ENCODE measurements at places on chromosomes 5 and 9. TPM values are rescaled to one million over a fixed set of nuclear protein-coding genes. Genes with fewer than 3 reads are reported as not detected.

The IFNA2 gene
- total RNA-seq, result not detected

The SAXO1 gene
- total RNA-seq, result 0.21 TPM

The FAM151B gene
- not detected for total RNA-seq

The SLC23A1 gene
- total RNA-seq, result not detected

The FBP1 gene
- 7.5 TPM for total RNA-seq

The AQP7 gene
- total RNA-seq, result not detected

The MAN1B1 gene
- total RNA-seq, result 70.5 TPM

The OR1J1 gene
- not detected for total RNA-seq

The OLFM1 gene
- 58.2 TPM for total RNA-seq

The SREK1 gene
- total RNA-seq, result 21.8 TPM

The GPR150 gene
- not detected for total RNA-seq

DNA sequence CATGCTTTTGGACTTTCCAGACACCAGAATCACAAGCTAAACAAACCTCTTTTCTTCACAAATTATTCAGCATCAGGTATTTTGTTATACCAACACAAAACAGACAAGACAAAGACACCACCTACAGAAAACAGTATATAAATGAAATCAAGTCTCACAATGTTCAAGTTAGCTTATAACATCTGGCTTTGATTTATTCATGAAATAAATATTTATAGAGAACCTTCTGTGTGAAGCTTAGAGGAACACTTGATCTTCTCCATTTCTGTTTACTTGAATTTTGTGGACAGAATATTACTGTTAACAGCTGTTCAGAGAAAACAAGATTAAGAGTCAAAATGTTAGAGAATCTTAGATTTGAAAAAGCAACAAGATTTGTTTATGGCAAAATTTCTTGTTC lies 137.4 kb upstream of the PRR16 start:
- no peak for DNase-seq

- DNase-seq, result peak; percentile 1
Measured at GRCh38 chr5:125719681-125720347, 703.4 kb upstream of the GRAMD2B start.

DNA sequence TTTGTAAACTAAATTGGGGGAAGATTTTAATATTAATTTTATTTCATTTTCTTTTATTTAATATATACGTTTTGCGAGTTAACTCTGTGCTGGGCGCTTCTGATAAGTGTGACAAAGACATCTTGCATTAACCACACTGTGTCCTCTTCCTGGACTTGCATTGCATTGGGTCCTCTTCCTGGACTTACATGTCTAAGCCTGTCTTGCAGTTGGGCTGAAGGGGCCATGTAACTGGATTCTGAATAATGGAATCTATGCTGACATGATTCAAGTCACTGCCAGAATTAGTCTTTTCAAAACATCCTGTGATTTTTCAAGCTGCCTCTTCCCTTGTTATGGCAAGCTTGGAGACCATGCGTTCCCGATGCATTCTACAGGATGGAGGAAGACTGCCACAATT lies 122.6 kb downstream of the TRIM32 start:
- no peak for DNase-seq

GRCh38 chr5:26034813-26035212 lies 1003.6 kb downstream of the CDH9 start:
- DNase-seq, result no peak

DNA sequence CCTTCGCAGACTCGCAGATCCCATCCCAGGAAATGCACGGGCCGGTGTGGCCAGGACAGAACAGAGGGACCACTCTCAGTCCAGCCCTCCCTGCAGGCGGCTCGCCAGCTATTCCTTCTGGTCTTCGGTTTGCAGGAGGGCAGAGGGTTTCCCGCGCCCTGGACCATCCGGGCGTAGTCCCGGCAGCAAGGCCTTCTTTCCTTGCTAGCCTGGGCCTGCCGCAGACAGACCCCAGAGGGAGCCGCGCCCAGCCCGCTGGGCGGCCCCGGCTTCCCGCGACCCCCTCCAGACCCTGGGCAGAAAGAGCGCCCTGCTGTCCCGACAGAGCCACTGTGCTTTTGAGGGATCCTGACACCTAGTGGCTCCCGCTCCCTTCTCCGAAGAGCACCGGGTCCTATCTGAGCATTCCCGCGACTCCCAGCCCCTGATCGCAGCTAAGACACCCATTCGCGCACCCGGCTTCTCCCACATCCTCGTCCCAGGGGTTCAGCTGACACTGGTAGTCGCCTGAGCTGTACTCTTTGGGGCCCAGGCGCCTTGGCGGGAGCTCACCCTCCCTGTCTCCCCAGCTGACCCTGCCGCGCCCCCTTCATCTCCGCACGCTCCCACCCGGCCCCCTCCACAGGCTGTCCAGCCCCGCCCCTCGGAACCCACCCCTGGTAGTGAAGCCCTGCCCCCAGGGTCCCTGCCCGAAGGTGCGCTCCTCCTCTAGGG lies 1.1 kb downstream of the CFAP90 start:
- peak; percentile 80 for DNase-seq

DNA sequence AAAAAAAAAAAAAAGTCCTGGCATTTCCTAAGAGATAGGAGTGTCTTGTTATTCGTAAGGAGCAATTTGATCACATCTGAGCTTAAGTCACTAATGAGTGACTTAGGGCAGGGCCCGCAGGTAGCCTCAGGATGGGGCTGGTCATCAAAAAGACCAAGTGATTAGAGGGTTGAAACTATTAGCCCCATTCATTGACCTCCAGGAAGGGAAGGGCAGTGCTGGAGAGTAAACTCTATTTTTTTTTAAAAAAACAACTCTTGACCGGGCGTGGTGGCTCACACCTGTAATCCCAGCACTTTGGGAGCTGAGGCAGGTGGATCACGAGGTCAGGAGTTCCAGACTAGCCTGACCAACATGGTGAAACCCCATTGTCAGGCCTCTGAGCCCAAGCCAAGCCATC lies 46.2 kb upstream of the IQGAP2 start:
- no peak for DNase-seq

GRCh38 chr9:104858271-104858670 lies 69.7 kb downstream of the ABCA1 start:
- no peak for DNase-seq

GRCh38 chr9:87436716-87437115 lies 61.0 kb upstream of the DAPK1 start:
- no peak for DNase-seq

GRCh38 chr5:15574806-15575325 lies 74.9 kb downstream of the FBXL7 start:
- no peak for DNase-seq

GRCh38 chr9:24572406-24572805 lies 26.7 kb upstream of the IZUMO3 start:
- no peak for DNase-seq

DNA sequence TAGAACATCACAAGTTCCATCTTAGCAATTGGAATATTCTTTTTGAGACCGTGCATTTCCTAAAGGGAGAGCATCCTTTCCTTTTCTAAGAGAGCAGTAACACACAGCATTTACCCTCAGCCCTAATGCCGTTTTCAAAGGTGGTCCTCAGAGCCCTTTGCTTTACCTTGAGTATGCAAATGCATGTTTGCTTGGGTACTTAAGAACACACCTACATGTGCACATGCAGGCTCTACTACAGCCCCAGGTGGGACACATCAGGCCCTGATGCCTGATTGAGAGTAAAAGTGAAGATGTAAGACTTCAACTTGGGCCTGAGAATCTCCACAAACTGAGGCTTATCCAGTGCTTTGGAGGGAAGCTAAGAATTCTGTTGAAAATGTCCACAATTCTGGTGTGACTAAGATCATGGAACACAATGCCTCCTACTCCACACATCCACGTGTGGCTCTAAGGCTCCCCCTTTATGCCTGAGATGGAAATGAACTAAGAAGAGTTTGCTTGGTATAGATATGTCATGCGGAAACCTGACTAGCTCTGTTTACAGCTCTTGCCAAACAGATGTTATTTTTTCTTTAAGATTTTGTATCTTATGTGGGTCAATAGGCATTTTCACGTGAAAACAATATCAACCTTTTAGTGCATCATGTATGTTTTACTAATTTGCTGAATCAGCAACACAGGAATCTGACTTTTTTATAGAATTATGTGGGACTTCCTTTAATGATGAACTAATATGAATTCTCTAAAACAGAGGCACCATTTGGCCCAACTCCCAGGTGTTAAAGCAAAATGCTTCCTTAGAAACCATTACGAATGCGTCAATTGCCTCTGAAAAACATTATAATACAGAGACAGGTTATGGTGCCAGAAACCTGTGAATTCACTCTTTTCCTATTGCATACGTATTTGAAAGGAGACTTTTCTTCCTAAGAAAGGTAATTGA lies 48.9 kb upstream of the SLC2A8 start:
- no peak for DNase-seq

DNA sequence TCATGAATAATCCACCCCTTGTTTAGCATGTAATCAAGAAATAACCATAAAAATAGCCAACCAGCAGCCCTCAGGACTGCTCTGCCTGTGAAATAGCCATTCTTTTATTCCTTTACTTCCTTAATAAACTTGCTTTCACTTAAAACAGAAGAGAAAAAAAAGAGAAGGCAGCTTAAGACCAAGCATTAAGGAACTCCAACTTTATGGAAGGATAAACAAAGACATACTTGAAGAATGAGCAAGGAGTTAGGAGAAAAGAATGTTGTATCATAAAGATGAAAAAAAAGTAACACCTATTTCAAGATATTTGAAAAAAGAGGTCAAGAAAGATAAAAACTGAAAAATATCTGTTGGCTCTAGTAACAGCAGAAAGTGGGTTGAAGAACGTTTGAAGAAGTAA lies 107.6 kb downstream of the RNF180 start:
- DNase-seq, result no peak

DNA sequence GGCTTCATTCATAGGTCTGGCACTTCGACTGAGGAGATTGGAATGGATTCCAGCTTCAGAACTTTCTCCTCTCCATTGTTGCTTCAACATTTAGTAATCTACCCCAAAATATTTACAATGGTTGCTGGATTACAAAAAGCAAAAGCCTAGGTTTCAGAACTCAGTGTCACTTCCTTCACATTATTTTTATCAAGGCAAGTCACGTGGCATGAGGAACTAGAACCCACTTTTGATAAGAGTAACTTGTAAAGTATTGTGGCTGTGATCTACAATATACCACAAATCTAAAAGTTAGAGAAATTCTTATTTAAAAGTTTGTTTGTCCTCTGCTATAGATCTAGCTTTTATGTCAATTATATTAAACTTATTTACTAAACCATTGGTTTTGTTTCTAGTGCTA lies 39.7 kb upstream of the ANKDD1B start:
- no peak for DNase-seq

- no peak for DNase-seq
Measured at GRCh38 chr5:92969191-92969780, 611.7 kb downstream of the NR2F1-AS1 start.

DNA sequence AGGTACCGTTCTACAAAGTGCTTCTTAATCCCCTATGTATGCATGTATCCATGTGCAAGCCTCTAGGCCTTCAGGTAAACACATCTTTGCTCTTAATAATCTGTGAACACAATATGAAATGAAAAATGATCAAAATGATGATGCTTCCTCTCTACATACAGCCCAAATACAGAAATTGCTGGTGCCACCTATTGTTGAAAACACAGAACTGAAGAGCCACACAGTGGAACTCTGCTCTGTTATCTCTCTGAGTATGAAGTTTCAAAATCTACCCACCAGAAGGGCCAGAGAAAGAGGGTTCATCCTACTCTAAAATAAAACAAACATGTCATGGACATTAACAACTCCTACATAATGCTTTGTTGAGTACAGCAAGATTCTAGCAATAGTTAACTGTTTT lies 71.3 kb downstream of the GLIS3 start:
- DNase-seq, result peak; percentile 6

- peak; percentile 95 for DNase-seq
Measured at GRCh38 chr9:17134396-17135294, at the start of gene CNTLN. TSS of gene CNTLN (plus strand) at chr9:17135040. CDS start at chr9:17135066, 26 bp downstream.

DNA sequence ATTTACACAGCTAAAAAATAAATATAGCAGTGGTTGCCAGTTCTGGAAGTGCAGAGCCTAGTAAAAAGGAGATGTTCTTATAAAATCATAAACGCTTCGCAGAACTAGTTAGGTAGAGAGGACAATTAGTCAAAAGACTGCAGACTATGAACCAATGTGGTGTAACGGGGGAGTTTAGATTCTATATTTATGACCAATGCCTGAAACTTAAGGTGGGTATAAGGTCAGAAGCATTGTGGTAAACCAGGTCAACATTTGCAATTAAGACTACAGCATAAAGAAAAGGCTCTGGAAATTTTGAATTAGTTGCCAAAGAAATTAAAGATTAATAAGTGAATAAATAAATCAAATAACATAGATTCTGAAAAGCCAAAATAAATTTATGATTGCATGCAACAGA lies 370.4 kb downstream of the PRDM9 start:
- no peak for DNase-seq

- DNase-seq, result peak; percentile 79
Measured at GRCh38 chr5:138065102-138065501, 18.7 kb upstream of the WNT8A start.

DNA sequence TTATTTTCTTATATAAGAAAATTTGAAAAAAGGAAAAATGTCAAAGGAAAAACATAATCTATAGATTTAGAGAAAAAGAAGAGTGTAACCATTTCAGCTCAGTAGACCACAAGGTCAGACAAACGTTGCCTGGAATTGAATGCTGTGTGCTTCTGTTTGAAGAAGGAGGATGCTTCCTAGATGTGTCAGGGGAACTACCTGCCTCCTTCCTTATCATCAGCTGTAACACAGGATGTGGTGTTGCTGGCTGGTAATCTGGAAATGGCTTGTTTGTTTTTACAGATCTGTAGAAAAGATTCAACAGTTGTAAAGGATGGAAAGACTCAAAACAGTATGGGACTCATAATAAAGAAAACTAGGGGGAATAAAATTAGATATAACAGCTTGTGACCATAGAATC lies 160.7 kb upstream of the MEF2C start:
- DNase-seq, result no peak

- peak; percentile 44 for DNase-seq
Measured at GRCh38 chr9:119252671-119253299, 116.5 kb downstream of the BRINP1 start.

- DNase-seq, result peak; percentile 60
Measured at GRCh38 chr9:131097948-131098278, 1.6 kb downstream of the AIF1L start.
